Nucleus accumbens (tissue), 56 donors: ENCODE measurements at places on chromosomes 4 and X.

GRCh38 chr4:158850800-158851644 lies 82.2 kb downstream of the FNIP2 start:
- DNase-seq = no peak

DNA sequence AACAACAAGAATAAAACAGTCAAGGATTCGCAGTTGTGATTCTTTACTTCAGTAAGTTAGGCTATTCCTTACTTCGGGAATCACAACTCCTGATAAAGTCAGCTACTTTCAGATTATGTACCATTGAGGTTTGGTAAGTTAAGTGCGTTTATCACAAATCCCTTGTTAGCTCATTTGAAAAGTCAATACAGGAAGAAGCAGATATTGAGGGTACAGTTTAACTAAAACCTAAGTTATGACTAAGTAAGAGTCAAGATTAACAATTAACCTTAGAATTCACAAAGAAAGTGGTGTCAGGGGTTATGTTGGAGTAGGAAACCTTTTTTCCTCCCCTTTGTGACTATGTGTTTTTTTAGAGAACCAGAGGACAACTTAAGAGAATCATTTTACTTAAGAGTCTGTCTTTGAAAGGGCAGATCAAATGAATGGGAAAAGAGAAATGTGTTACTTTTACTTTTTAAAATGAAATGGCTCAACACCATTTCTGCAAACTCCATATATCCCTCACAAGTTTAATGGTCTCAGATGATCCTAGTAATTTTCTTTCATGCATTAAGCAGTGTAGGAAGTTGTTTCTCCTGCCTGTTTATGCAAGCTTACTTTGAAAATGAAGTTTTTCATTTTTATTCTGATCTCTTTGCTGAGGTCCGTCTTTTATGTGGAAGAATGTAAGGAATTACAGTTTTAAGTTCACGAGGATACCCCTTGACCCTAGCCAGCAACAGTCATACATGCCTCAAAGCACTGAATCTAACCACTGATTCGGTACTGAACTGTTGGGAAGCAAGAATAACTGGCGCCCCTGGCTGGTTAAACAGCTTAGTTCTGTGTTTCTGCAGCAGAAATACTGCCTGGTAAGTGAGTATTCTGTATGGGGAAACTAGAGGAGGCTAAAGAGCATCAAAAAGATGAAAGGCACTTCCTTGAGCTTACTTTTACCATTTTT lies 211.7 kb downstream of the SLC4A4 start:
- no peak for DNase-seq

- no peak for DNase-seq
Observed at GRCh38 chr4:98967786-98968329, 27.7 kb upstream of the METAP1 start.

GRCh38 chr4:165814256-165815020 lies 58.6 kb upstream of the TLL1 start:
- DNase-seq = no peak

DNA sequence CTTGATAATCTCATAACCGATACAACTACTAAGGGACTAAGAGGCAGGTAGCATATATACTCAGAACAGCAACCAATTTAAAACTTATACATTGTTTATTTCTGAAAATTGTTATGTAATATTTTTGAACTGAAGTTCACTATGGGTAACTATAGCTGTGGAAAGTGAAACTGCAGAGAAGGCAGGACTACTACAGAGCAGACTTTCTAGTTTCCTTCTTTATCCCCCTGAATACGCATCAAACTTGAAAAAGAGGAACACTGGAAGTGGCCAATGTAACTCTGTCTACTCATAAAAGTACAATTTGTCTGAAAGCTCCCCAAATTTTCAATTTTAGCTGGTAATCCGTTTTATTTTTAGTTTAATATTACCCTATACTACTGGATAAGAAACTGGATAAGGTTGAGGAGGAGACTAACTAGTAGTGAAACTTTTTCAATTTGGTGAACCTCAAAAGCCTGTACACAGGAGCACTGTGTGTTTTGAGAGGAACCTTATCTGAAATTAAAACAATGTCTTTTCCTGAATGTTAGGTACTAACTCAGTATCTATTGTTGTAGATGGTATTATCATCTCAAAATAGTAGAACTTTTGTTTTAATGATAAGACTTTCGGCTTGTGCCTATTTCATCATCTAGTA lies 225.8 kb downstream of the GABRG1 start:
- DNase-seq = no peak

GRCh38 chr4:19472666-19473065 lies 779.0 kb upstream of the SLIT2 start:
- no peak for DNase-seq

DNA sequence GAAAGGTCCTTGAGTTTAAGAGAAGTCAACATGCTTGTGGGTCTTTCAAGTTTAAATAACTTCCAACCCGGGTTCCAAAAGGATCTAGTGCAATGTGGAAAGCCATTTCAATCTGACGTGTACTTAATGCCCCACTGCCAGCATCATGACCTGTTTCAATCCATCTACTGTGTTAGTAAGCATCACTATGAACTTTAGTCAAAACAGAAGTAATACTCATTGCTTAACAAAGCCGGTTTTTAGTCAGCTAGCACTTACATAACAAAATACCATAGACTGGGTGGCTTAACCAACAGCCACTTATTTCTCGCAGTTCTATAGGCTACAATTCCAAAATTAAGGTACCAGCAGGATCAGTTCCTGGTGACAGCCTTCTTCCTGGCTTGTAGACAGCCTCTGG lies 677.5 kb downstream of the DMD start:
- no peak for DNase-seq

DNA sequence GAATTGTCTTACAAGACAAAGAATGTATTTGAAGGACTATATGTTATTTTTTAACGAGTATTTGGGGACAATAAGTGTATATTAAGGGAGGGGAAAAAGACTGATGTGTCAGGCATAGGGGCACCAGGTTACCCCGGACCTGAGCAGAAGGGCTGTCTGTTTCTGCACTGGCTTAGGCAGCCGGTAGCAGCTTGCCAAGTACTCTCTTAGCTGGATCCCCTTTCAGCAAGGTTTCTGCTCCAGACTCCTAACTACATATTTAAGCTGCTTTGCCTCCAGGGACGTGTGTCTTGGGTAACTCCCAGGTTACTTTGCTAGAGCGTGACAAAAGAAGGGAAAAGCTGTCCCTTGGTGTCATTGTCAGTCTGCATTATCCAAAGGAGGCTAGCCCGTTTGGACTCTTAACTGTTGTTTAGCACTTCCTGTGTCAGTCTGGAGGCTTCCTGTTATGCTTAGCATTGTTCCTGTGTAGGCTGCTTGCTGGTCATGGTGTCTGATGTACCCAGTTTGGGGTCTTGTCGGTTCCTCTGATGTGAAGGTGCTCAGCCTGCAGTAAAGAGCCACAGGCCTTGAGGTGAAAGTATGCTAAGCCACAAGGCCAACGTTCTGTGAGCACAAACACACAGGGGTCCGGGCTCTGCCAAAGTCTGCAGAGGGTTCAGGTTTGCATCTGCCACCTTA lies 11.6 kb downstream of the CXCR3 start:
- DNase-seq = no peak

- no peak for DNase-seq
Observed at GRCh38 chr4:134807231-134807745, 605.7 kb upstream of the PABPC4L start.

GRCh38 chrX:155056877-155057792 lies 13.8 kb downstream of the CMC4 start:
- peak; percentile 25 for DNase-seq

DNA sequence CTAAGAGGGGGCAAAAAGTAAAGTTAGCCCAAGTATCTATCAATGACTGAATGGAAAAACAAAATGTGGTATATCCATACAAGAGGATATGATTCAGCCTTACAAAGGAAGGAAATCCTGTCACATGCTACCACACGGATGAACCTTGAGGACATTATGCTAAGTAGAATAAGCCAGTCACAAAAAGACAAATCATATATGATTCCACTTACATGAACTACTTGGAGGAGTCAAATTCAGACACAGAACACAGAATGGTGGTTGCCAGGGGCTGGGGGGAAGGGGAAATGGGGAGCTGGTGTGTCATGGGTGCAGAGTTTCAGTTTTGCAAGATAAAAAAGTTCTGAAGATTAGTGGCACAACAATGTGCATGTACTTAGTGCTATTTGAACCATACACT lies 101.8 kb downstream of the SH3KBP1 start:
- DNase-seq = no peak

GRCh38 chrX:113933931-113934330 lies 650.0 kb upstream of the HTR2C start:
- DNase-seq = no peak

- DNase-seq = no peak
Observed at GRCh38 chr4:68070302-68070701, 59.4 kb downstream of the TMPRSS11F start.

- DNase-seq = no peak
Observed at GRCh38 chr4:71559957-71560571, 221.2 kb downstream of the SLC4A4 start.

GRCh38 chr4:81989202-81989601 lies 384.6 kb downstream of the HNRNPD start:
- no peak for DNase-seq

DNA sequence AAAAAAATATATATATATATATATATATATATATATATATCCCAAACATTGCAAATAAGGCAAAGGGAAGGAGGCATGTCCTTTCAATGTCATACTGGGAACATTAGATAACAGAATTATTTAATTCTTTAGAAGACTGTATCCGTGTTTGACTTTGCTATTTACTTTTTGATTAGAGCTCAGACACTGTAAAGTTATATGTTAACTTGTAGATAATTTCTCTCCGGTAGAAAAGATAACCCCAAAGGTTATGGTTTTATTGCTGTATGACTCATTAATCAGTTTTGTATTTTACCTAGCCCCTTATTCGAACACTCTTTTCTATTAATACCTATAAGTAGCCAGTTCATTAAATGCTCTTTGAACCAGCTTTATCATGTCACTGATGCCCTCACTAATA lies 150.6 kb upstream of the DUSP21 start:
- no peak for DNase-seq

DNA sequence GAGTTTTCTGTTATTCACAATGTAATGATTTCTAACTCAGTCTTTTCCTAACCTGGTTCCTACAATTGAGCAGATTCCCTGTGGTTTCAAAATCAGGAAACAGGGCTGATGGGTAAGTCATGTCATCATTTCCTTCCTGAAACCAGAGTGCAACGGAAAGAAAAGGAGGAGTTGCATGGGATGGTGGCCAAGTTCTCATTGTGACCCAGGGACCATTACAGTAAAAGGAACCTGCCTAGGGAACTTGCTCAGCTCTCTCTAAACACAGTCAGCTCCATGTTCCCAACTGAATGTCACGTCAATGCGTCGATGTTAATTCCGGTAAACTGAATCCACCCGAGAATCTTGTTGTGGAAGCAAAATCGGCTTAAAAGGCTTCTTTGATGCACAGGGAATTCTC lies 51.2 kb downstream of the LGI2 start:
- DNase-seq = no peak

GRCh38 chr4:31021008-31021407 lies 300.8 kb downstream of the PCDH7 start:
- no peak for DNase-seq

GRCh38 chr4:133287396-133287795 lies 138.3 kb downstream of the PCDH10 start:
- DNase-seq = no peak

- no peak for DNase-seq
Observed at GRCh38 chr4:123555807-123556273, 159.2 kb downstream of the SPRY1 start.

DNA sequence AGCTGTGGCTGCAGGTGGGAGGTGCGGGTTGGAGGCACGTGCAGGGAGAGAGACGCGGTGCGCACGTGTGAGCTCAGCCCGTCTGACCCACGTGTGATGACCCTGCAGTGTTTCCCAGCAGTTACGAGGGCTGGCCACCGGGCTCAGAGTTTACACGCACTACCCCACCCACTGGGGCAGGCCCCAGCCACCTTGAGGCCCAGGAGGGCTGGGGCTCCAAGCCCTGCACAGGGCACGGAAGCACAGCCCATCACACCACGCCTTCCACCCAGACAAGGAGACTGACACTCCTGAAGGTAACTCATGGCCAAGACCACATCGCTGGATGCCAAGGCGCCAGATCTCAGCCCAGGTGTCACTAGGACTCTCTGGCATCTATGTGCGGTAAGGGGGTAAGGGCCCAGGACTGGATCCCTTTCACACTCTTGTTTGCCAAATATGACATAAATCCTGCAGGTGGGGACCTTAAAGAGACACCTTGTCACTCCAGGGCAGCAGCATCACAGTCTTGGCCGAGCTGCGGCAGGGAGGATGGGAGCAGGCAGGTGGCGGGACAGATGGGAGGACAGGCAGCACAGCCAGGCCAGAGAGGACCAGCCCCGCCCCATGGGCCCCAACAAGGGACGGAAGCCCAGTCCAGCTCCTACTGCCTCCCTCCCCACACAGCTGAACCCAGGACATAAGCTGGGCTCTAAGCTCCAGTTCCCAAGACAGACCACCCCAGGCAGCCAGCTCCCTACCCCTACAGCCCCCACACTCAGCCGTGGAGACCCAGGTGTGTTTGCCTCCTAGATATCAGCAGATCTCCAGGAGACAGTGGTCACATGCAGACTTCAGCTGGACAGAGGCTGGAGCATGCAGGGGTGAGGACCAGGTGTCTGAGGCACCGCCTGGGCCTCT lies 56.8 kb downstream of the ZFYVE28 start:
- no peak for DNase-seq

GRCh38 chr4:95536650-95537049 lies 12.1 kb downstream of the UNC5C start:
- DNase-seq = no peak

DNA sequence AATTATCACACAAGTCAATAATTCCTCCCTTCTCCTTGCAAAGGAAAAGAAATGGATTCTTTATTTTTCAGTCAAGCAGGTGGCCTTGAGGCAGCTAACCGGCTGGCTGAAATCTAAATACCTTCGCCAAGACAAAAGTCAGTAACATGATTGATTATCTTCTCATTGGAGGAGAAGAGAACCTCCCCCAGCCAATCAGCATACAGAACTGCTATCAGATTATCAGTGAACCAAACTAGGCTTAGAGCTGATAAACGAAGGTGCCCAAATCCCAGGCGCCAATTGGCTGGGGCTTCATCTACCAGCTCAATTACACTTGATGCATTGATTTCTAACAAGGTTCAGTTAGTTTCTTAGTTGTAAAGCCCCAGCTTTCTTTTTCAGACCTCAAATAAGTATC lies 152.4 kb upstream of the NOCT start:
- DNase-seq = no peak

- DNase-seq = peak; percentile 49
Observed at GRCh38 chrX:47321386-47321785, 49.0 kb upstream of the ZNF157 start.

- no peak for DNase-seq
Observed at GRCh38 chr4:84939113-84939512, 27.4 kb downstream of the WDFY3 start.

- DNase-seq = no peak
Observed at GRCh38 chrX:7552760-7553159, 290.2 kb upstream of the VCX start.

DNA sequence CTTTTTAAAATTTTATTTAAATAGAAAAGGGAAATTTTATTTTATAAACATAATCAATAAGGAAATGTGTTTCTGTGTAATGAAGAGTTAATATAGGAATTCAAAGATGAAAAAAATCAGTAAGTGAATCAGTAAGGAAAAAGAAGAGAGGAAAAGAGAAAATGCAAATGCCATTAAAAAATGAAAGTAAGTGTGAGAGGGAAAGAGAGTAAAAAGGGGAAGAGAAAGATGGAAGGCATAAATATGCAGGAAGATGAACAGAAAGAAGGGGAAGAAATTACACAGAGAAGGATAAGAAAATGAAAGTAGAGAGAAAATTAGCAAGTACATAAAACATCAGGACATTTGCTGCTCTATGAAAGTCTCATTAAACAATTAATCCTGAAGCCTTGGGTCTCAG lies 349.9 kb downstream of the FSTL5 start:
- DNase-seq = no peak

GRCh38 chr4:105133976-105134375 lies 12.7 kb upstream of the TET2 start:
- no peak for DNase-seq
